Activated naive CD4-positive, alpha-beta T cell treated with anti-CD3 and anti-CD28 coated beads for 36 hours (primary cell): ENCODE measurements at places on chromosomes 7 and 10. TPM values are rescaled to one million over a fixed set of nuclear protein-coding genes. Genes with fewer than 3 reads are reported as not detected.

GRCh38 chr7:27860800-27861199 is 120.8 kb downstream of the TAX1BP1 start:
- no peaks in the 10 kb centered on the region for H3K27me3 ChIP-seq
- peaks cover 11% of the 10 kb centered on the region for H3K36me3 ChIP-seq
- no peak for DNase-seq
- no peak overlapping the region for H3K4me3 ChIP-seq

- H3K36me3 ChIP-seq: no peaks in the 10 kb centered on the region
- H3K4me3 ChIP-seq: no peak overlapping the region
- H3K27me3 ChIP-seq: peaks cover 5% of the 10 kb centered on the region
- no peak overlapping the region for H3K27ac ChIP-seq
Measured at GRCh38 chr10:130642926-130643325, 506.7 kb downstream of the GLRX3 start.

- no peaks in the 10 kb centered on the region for H3K27me3 ChIP-seq
- no peak overlapping the region for H3K4me3 ChIP-seq
Measured at GRCh38 chr7:36690041-36690440, 34.3 kb downstream of the AOAH start.

DNA sequence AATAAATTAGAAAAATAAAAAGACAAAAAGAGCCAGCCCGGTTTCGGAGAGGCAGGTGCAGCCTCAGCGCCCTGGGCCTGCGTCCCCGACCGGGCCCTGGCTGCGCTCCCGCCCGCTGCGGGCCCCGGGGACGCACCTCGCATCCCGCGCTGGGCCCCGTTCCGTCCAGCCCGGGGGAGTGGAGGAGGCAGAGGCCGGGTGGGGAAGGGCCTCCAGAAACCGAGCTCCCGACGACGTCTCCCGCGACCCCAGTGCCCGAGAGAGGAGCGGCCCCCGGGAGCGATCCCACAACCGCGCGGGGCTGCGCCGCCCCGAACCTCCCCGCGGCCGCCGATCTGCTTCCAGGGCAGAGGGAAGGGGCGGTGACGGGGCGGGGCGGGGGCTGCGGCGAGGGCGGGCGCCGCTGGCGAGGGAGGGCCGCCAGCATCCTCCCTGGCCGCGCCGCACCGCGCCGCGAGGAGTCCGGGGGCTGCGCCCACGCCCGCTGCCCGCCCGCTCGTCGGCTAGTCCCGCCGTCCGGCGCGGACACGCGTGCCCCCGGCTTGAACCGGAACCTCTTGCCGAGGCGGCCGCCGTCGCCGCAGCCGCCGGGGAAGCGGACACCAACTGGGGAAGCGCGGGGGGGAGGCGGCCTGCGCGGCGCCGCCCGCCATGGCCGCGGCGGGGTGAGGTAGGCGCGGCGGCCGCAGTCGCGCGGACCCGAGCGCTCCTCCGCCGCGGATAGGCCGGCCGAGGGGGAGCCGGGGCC is at the start of gene CCNY:
Gene CCNY, plus strand, starts transcription at position 426 of the 748 bp plus-strand sequence. CDS start 545 bp downstream, outside the sequence.
- DNase-seq: peak; percentile 81
- peak within 1 kb of the TSS; percentile 85 for H3K4me3 ChIP-seq
- H3K27me3 ChIP-seq: no peaks in the 10 kb centered on the region
- peaks cover 71% of the 10 kb centered on the region for H3K4me1 ChIP-seq
- peak within 1 kb of the TSS; percentile 87 for H3K27ac ChIP-seq

GRCh38 chr10:95877881-95878280 is 29.9 kb upstream of the CC2D2B start:
- peaks cover 51% of the 10 kb centered on the region for H3K36me3 ChIP-seq
- H3K27me3 ChIP-seq: no peaks in the 10 kb centered on the region
- no peak for DNase-seq

The GBX1 gene
- not detected for total RNA-seq

The SEC61G gene
- 126 TPM for total RNA-seq

DNA sequence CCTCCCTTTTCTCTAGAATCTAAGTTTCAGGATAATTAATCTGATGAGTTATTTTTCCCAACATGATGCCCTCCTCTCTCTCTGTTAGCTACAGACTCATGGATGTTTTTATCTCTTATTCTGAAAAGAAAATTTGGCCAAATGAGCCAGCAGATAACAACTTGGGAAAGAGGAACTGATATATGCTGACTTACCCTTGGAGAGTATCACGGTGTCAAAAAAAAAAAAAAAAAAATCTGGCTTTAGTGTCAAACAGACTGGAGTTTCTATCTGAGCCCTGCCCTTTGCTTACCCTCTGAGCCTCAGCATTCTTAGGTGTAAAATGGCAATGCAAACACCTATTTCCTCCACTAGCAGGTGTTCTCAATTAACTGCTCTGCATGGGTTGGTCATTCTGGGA is 190.4 kb downstream of the AHR start:
- peaks cover 28% of the 10 kb centered on the region for H3K4me1 ChIP-seq
- no peaks in the 10 kb centered on the region for H3K27me3 ChIP-seq
- H3K36me3 ChIP-seq: no peaks in the 10 kb centered on the region
- H3K27ac ChIP-seq: no peak overlapping the region

- no peak overlapping the region for H3K4me3 ChIP-seq
- DNase-seq: no peak
- H3K27me3 ChIP-seq: no peaks in the 10 kb centered on the region
- H3K4me1 ChIP-seq: no peaks in the 10 kb centered on the region
- no peaks in the 10 kb centered on the region for H3K36me3 ChIP-seq
- H3K27ac ChIP-seq: no peak overlapping the region
Measured at GRCh38 chr7:6175645-6176044, 96.8 kb downstream of the CYTH3 start.

- peak overlapping the region; percentile 92 for H3K27ac ChIP-seq
- peaks cover 40% of the 10 kb centered on the region for H3K4me1 ChIP-seq
- H3K36me3 ChIP-seq: peaks cover 9% of the 10 kb centered on the region
- no peak for DNase-seq
Measured at GRCh38 chr7:32496052-32496813, 944 bp downstream of the AVL9 start.

- H3K4me3 ChIP-seq: no peak overlapping the region
- no peaks in the 10 kb centered on the region for H3K4me1 ChIP-seq
- no peaks in the 10 kb centered on the region for H3K36me3 ChIP-seq
Measured at GRCh38 chr7:36021367-36021766, 131.7 kb upstream of the EEPD1 start.

The CFTR gene
- not detected for total RNA-seq

- peaks cover 15% of the 10 kb centered on the region for H3K4me1 ChIP-seq
- no peak overlapping the region for H3K27ac ChIP-seq
- no peak for DNase-seq
- no peak overlapping the region for H3K4me3 ChIP-seq
- H3K27me3 ChIP-seq: peaks cover 19% of the 10 kb centered on the region
- H3K36me3 ChIP-seq: no peaks in the 10 kb centered on the region
Measured at GRCh38 chr7:41729059-41729458, 26.2 kb upstream of the INHBA start.

DNA sequence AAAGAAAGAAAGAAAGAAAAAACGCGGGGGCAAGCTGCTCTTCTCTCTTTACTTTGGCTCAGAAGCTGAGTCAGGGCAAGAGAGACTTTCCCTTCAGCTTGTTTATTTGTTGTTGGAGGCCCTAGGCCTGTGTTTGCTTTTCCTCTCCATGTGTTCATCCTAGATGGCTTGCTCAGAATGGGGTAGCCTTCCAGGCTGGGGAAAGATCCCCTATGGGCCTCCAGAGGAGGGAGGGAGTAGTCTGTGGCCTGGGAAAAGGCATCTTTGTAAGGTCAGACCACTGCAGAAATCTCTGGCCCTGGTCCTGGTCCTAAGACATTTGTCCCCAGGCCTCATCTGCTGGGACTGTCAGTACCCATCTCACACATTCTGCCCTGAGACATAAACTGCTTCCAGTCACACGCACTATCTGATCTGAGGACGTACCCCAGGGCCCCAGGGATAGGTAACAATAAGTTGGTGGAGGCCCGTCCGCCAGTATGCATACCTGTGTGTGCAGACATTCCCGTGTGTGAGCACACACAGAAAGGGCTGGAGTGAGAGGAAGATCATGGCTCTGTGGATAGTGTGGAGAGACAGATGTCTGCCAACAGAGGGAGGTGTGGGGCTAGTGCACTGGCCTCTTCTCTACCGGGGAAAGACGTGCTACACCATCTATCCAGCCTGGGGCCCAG is 4.9 kb upstream of the SCD start:
- H3K4me1 ChIP-seq: peaks cover 14% of the 10 kb centered on the region
- no peaks in the 10 kb centered on the region for H3K27me3 ChIP-seq
- DNase-seq: peak; percentile 76
- no peaks in the 10 kb centered on the region for H3K36me3 ChIP-seq
- no peak overlapping the region for H3K4me3 ChIP-seq

The SLC39A12 gene
- not detected for total RNA-seq

The GCK gene
- 2.1 TPM for total RNA-seq

DNA sequence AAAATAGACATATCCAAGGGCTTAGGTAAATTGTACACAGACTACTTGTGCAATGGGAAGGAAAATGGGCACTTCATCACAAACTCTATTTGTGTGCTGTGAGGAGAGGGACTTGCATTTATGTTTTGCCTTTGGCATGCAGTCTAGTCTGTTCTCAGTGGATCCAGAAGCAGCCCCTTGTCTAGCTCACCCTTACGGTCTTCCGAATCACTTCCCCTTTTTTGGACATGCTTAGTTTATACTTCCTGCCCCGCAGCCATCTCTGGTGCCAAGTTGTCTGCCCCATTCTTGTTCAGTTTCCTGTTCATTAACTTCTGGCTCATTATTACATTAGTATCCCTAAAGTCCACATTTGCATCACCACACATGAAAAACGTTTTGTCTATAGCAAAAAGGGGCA is 161.6 kb downstream of the NRCAM start:
- H3K36me3 ChIP-seq: no peaks in the 10 kb centered on the region
- no peak overlapping the region for H3K27ac ChIP-seq
- no peaks in the 10 kb centered on the region for H3K4me1 ChIP-seq
- H3K27me3 ChIP-seq: peaks cover 8% of the 10 kb centered on the region
- DNase-seq: no peak

GRCh38 chr10:96670786-96671185 is 49.5 kb downstream of the PIK3AP1 start:
- no peak overlapping the region for H3K27ac ChIP-seq
- no peak overlapping the region for H3K4me3 ChIP-seq
- H3K36me3 ChIP-seq: no peaks in the 10 kb centered on the region
- no peaks in the 10 kb centered on the region for H3K27me3 ChIP-seq
- DNase-seq: no peak

The TYW1B gene
- 3.3 TPM for total RNA-seq

The CSGALNACT2 gene
- total RNA-seq: 27.1 TPM

The TEX47 gene
- total RNA-seq: not detected

The UCN3 gene
- total RNA-seq: not detected

The TWIST1 gene
- total RNA-seq: not detected

DNA sequence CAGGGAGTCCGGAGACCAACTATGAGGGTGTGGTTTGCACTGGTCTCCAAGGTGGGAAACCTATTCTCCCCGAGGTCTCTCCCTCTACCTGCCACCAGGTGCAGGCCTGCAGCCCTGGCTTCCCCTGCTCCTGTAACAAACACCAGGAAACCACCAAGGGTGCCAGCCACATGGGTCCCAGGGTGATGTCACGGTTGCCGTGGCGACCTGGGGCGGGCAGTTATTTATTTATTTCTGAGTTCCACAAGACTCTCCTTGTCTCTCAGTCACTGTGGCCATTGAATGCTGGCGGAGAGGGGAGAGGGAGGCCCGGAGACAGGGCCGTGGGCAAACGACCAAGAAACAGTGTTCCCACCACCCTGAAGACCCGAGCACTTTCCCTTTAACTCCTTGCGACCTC is 27.0 kb downstream of the MMD2 start:
- no peak for DNase-seq
- H3K27me3 ChIP-seq: peaks cover 2% of the 10 kb centered on the region
- no peaks in the 10 kb centered on the region for H3K4me1 ChIP-seq
- no peaks in the 10 kb centered on the region for H3K36me3 ChIP-seq
- no peak overlapping the region for H3K27ac ChIP-seq
- no peak overlapping the region for H3K4me3 ChIP-seq

The SLC18A2 gene
- total RNA-seq: not detected

DNA sequence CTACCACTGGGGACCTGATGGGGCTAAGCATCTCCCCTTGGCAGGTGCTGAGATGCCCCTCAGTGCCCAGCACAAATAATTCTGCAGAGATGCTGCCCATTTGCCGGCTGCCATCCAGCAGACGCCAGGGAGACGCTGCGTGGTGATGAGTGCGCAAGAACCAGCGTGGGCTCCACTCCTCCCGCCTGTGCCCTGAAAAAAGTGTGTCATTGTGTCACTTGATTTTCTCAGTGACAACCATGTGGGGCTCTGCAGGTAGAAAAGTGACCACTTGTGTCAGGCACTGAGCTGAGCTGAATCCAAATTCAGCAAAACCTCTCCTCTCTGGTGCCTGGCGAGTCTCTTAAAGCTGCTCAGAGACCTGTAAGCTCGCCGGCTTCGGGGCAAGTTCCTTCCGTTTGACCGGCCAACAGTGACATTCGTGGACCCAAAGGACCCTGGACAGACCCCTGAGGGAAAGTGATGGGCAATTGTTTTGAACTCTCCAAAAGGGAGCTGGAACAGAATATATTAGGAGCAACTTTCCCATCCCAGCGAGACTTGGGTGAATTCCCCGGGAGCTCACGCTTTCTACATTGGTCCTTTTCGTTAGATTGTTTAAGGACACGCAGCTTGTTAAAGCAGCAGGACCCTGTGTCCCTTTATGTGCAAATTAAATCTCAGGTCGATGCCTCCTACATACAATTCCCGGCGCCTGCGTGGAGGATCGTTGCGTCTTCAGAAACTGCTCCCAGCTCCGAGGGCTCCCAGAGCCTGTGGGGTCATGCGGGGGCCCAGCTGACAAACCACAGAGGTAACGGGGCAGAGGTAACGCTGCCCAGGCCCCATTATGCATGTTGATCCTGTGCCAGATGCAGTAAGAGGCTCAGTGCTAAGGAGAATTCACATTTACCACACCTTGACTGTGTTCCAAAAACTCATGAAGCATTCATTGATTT is 332.7 kb downstream of the ADARB2 start:
- peaks cover 2% of the 10 kb centered on the region for H3K27me3 ChIP-seq
- no peak overlapping the region for H3K4me3 ChIP-seq
- no peak overlapping the region for H3K27ac ChIP-seq
- H3K4me1 ChIP-seq: no peaks in the 10 kb centered on the region
- DNase-seq: no peak
- no peaks in the 10 kb centered on the region for H3K36me3 ChIP-seq

DNA sequence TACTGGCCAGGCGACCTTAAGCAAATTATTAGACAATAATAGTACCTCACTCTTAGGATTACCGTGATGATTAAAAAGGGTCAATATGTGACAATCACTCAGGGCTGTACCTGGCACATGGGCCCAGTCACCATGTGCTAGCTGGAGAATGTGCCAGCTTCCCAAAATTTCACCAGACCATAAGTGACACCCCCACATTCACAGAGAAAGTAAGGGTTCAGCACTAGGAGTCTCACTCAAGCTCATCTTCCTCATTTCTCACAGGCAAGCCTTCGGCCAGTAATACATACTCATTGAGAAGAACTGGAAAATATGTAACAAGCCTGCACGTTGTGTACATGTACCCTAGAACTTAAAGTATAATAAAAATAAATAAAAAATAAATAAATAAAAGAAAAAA is 22.4 kb upstream of the C10orf71 start:
- peaks cover 2% of the 10 kb centered on the region for H3K27me3 ChIP-seq
- H3K36me3 ChIP-seq: no peaks in the 10 kb centered on the region
- no peaks in the 10 kb centered on the region for H3K4me1 ChIP-seq
- no peak overlapping the region for H3K4me3 ChIP-seq
- no peak for DNase-seq
